ENCODE measurements at places on chromosomes 16 and 17. TPM values are rescaled to one million over a fixed set of nuclear protein-coding genes. Genes with fewer than 3 reads are reported as not detected.

CBX2 gene
- 2.3 TPM for total RNA-seq

ASIC2 gene
- not detected for total RNA-seq

DNA sequence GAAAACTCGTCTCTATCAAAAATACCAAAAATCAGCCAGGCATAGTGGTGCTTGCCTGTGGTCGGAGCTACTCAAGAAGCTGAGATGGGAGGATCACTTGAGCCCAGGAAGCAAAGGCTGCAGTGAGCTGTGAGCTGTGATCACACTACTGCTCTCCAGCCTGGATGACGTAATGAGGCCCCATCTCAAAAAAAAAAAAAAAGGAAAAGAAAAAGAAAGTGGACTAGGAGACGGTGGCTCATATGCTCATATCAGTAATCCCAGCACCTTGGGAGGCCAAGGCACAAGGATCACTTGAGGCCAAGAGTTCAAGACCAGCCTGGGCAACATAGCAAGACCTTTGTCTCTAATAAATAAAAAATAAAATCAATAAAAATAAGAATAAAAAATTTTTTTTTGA, 8.8 kb upstream of the SUMO2 start:
- DNase-seq = no peak

DNA sequence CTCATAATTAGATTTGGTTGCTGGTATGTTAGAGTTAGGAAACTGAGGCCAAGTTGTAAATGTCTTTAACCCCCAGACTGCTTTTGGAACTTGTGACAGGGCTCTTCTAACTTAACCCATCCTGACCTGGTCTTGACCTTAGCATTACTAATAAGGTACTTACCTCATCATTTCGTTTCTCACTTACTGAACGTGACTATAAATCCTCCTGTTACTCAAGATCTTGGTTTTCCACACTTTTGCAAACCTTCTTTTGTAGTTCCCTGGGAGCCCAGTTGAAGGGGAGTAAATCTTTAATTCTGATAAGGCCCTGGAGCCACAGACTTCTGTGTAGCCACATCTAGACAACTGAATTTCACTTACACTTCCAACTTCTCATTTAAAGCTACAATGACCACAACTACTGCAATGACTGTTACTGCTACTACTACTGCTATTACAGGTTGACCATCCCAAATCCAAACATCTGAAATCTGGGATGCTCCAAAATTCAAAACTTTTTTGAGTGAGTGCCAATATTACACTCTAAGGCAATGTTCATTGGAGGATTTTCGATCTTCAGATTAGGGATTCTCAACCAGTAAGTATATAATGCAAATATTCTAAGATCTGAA, 248.8 kb upstream of the TBX2 start:
- DNase-seq = no peak

- DNase-seq = no peak
Measured at GRCh38 chr16:14483819-14484385, 146.2 kb downstream of the PARN start.

GRCh38 chr17:31226373-31226772, 70.7 kb downstream of the OMG start:
- no peak for DNase-seq

DNA sequence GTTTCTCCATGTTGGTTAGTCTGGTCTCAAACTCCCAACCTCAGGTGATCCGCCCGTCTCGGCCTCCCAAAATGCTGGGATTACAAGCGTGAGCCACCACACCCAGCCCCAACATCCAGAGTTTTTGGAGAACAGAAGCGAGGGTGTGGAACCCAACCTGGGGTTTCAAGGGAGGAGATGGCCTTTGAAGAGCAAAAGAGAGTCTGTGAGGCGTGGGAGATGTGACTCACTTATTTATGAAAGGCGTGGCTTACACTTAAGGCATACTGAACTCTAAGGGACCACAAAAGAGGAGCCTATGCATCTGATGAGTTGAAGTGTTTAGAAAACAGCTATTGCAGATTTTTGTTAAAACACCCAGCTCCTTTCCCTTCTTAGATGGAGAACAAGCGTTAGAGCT, 18.9 kb downstream of the ARSG start:
- DNase-seq = no peak

GRCh38 chr17:33511670-33512069, 218.6 kb upstream of the ASIC2 start:
- no peak for DNase-seq

DNA sequence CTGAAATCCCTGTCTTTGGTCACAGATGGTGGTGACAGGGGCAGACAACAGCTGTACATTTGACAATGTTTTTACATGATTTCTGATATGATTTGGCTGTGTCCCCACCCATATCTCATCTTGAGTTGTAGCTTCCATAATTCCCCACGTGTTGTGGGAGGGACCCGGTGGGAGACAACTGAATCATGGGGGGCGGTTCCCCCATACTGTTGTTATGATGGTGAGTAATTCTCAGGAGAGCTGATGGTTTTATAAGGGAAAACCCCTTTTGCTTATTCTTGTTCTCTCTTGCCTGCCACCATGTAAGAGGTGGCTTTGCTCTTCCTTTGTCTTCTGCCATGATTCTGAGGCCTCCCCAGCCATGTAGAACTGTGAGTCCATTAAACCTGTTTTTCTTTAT, 353.9 kb downstream of the CPPED1 start:
- no peak for DNase-seq

DNA sequence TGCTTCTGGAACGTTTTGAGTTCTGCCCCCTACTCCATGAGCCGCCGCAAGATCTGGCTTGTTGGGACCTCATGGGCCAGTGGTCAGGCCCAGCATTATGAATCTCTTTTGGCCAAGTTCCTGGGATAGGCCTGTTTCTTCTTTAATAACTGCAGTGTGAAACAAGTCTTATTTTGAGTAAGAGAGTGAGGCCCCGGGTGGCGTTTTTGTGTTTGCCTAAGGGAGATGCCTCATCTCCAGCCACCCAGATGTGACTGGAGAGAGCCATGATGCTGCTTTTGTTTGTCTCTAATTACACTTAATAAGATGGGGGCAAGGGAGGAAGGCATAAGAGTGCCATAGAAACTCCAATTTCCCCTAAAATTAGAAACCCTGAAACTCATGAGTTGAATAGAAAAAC, 39.8 kb downstream of the KSR1 start:
- no peak for DNase-seq
